ENCODE measurements at places on chromosomes 7 and 10.

DNA sequence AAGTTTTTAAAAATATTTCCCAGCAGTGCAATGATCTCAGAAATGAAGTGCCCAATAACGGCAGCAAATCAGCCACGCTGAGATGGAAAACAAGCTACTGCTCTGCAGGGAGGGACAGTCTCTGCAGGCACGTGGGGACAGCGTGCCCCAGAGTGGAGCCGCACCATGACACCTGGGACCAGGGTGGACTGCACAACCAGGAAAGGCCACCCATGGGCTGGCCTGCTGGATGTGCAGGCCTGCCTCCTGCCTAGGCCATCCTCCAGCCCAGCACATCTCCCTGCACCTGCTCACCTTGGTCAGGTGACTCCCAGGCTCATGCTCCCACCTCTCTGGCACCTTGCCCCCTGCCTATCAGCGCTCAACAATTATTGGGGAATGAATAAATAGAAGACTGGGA lies 80.4 kb downstream of the VSTM4 start:
- no peak for DNase-seq

GRCh38 chr7:146655928-146656797 lies 539.6 kb downstream of the CNTNAP2 start:
- no peak for DNase-seq

- DNase-seq: no peak
Measured at GRCh38 chr7:87687653-87688254, 59.6 kb downstream of the RUNDC3B start.

GRCh38 chr7:36219429-36219828 lies 66.4 kb downstream of the EEPD1 start:
- DNase-seq: no peak

DNA sequence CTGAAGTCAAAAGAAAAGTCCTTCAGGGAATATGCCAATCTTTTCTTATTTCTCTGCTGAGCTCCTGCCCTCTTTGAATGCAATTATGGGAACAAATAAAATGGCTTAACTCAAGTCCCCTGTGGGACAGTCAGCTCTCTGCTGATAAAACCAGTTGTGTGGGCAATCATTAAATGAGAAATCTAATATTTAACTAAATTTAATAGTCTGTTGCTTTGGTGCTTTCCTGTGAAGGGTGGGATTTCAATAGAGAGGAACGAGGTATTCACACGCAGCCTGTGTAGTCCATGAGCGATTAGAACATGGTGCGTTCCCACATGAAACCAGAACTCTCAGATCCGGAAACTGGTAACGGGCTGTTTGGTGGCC lies 138.4 kb downstream of the PAXIP1 start:
- no peak for DNase-seq

DNA sequence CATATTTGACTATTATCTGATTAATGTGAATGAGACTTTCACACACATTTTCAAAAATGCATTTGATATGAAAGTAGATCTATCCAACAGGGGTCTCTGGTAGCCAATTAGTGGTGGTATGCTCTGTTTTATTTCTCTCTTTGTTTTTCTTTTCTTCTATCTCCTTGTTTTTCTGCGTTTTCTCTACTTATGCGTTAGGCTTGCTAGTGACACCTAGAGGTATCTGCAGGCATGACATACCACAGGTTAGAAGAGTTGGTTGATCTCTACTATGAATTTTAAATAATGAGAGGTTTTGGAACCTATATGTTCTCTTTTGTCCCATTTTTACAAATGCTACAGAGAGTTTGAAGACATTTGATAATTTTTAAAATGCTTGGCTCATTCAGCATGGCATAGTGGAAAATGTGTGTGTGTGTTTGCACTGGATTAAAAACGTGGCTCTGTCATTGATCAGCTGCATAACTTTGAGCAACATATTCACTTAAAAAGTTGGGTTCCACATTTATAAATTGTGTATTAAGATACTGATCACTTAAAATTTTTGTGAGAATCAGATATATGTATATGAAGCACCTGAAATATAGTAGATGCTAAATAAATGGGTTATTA lies 28.1 kb upstream of the PLXDC2 start:
- no peak for DNase-seq

DNA sequence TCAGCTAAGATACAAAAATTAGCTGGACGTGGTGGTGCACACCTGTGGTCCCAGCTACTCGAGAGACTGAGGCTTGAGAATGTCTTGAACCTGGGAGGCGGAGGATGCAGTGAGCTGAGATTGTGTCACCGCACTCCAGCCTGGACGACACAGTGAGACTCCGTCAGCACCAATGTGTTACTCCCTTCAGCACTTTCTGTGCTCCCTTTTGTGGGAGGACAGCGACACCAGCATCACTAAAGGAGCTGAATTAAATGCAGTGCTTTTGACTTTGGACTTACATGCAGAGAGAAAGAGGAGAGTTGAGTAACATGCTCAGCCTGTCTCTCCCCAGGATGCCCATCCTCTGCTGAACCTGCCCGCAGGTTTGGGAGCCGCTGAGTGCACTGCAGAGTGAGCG lies 92.2 kb upstream of the RHEB start:
- DNase-seq: no peak

DNA sequence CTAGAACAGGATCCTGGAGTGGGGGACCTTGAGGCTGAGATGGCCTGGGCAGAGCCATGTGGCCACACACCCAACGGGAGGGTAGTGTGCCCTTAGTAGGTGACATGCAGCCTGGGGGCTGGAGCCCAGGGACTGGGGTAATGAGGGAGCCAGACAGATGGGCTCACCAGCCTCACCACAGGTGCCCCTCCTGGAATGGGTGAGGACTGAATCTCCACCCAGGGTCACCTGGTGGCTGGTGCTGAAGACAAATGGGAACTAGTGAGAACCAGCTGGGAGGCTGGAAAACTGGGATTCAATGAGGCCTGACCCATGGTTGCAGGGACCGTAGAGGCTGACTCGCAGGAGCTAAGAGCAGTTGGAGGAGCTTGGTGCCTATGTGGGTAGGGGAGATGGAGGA lies 6.1 kb downstream of the ZP3 start:
- no peak for DNase-seq

DNA sequence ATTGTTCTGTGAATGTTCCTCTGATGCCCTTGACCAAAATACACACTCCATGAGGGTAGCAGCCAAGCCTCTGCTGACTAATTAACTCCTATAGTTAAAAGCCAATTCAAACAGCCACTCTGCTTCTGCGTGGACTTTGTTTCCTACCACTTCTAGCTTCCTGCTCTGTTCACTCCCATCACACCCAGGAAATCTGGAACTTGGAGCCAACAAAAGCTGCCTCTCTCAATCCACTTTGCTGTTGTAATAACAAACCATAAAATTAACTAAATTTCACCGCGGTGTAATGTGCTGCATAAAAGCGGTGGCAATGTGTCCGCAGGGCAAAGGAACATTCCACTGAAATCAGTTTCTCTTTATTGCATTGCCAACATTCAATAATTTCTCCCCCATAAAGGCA lies 239.5 kb downstream of the PLXNA4 start:
- DNase-seq: no peak

DNA sequence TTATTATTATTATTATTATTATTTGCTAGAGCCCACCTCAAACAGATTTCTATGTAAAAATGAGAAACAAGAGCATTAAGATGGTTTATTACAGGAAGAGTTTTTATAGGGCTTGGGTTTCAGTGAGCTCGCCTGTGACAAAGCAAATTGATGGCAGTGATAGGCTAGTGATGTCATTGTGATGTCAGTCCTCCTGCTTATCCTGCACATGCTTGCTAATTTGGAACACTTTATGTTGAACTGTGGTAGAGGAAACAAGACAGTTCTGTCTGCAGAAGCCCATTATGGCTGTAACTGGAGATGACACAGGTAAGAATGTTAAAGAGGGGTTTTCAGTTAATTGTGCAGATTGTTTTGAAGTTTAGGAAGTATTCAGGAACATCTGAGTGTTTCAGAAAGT lies 68.3 kb downstream of the CREM start:
- no peak for DNase-seq

GRCh38 chr10:48468130-48468790 lies 136.6 kb downstream of the ARHGAP22 start:
- DNase-seq: no peak
